Right ventricle myocardium inferior (tissue), 1 donor: ENCODE measurements at places on chromosomes 16 and 17. TPM values are rescaled to one million over a fixed set of nuclear protein-coding genes. Genes with fewer than 3 reads are reported as not detected.

Gene PLEKHH3
- total RNA-seq, result 26.1 TPM

Gene SIAH1
- total RNA-seq, result 16.1 TPM

Gene LPCAT2
- 8.6 TPM for total RNA-seq

Gene C17orf50
- total RNA-seq, result not detected

Gene CFAP52
- total RNA-seq, result not detected

Gene QPRT
- total RNA-seq, result 29.2 TPM

Gene KRTAP2-1
- not detected for total RNA-seq

DNA sequence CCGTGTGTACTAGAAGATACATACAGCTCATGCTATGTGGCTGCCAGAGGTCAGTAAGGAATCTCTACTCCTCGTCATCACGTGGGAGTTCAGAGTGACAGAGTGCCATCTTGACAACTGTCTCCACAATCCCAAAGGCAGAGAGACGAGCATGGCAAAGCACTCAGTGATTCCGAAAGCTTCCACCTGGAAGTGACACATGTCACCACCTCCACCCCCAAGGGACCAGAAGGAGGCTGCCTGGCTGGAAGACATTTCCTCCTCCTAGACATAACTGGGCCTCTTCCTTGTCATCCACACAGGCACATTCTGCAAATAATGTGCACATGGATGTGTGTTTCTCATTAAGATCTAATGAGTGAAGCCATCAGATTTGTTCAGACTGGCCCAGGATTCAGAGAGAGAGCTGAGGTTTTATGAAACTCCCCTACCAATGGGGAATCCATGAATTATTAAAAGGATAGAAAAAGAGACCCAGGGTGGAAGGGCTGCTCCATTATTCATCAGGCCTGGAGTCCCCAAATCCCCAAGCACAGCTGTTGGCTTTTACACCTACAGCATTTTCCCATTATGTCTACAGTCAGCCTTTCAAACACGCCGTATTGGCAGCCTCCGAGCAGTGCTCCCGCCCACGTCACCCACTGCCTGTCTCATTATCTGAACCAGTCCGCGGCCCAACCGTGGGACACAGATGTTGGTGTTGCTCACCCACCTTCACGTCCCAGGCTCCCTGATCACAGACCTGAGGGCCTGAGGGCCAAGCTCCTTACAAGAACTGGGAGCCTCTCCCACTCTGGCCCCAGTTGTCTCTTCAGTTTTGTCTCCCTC lies 3.3 kb upstream of the CACNG5 start:
- DNase-seq, result no peak

- DNase-seq, result no peak
Observed at GRCh38 chr16:63216696-63217423, 1180.6 kb upstream of the CDH8 start.

GRCh38 chr16:70661918-70662641 lies 15.7 kb downstream of the IL34 start:
- no peak for DNase-seq

DNA sequence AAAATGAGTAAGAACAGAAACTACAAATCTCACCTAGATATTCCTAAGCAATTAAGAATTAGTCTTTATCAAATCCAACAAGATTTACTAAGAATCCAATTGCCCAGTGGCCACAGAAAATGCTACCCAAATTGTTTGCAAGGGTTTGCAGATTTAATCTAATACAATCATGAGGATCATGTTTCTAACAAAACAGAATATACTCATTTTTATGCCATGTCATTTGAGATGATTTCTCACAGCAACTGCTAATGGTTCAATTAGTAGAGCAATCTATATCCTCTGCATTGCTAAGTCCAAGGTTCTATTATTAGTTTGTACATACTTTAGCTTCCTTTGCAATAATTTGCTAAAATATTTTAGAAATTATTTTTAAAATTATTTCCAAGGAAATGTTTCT lies 41.2 kb downstream of the HELZ start:
- DNase-seq, result no peak

DNA sequence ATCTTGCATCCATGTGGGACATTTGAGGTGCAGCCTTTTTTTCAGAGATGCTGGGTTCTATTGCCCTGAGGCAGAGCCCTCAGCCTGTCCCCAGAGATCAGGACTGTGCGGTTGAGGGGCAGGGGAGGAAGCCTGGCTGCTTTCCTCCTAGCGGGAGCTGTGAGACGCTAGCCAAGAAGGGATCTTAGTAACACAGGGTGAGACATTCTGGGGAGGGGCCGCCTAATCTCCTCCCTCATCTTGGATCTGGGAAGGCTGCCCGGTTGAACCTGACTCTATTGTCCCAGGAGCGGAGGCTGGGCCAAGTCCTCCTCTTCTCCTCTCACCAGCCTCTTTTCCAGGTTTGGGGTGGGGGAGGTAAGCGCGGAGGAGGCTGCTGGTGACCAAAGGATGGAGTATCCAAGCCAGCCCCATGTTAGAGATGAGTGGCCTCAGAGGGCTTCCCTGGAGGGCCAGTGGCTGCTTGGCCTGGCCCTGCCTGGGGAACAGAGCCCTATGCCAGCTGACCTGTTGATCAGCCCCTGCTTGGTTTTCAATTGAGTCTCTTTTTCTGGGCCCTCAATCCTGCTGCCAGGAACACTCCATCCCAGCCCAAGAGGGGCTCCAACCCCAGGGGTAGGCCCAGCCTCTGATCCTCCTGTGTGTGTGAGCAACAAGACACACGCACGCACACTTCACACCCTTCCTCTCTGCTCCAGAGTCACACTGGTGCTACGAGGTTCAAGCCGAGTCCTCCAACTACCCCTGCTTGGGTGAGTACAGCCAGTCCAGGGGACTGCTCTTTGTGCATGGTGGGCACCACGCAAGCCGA lies 5.0 kb downstream of the CA4 start:
- no peak for DNase-seq

GRCh38 chr17:73098919-73099318 lies 6.4 kb upstream of the SLC39A11 start:
- DNase-seq, result no peak

DNA sequence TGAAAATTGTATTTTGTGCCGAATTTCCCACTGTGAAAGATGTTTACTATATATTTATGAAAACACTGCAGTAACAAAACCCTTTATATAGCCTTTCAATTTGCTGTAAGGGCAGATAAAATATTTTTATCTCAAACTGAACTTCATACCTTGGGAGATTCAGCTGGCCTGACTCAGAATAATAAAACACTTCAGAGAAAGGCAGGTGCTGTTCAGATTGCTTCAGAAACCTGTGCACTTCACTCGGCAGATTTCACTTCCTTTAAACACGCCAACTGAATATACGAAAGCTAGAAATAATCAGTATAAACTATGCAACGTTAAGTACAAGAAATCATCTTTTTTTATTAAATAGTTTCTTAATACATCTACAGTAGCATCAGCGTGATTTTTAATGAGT lies 839.1 kb upstream of the RBFOX1 start:
- no peak for DNase-seq

- DNase-seq, result no peak
Observed at GRCh38 chr16:19463468-19464315, 46.0 kb downstream of the TMC5 start.

DNA sequence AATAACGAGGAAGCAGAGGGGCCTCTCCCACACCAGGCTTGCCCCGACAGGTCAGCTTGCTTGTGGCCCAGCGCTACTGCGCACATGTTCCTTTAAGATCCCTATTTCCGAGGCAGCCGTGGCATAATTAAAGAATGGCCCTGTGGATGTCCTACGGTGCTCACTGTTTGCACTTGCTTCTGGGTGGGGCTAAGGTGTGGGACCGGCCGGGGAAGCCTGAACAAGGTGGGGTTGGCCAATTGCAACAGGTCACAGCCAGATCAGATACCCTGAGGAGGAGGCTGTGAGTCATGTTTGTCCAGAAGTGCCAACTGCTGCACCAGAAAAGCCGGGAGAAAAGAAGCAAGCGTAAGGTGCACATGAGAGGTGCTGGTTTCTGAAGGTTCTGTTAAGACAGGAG lies 158.5 kb upstream of the CACNG5 start:
- no peak for DNase-seq

- DNase-seq, result no peak
Observed at GRCh38 chr17:68658999-68659780, 58.0 kb upstream of the FAM20A start.

GRCh38 chr16:87303431-87303930 lies 13.7 kb downstream of the C16orf95 start:
- DNase-seq, result no peak

DNA sequence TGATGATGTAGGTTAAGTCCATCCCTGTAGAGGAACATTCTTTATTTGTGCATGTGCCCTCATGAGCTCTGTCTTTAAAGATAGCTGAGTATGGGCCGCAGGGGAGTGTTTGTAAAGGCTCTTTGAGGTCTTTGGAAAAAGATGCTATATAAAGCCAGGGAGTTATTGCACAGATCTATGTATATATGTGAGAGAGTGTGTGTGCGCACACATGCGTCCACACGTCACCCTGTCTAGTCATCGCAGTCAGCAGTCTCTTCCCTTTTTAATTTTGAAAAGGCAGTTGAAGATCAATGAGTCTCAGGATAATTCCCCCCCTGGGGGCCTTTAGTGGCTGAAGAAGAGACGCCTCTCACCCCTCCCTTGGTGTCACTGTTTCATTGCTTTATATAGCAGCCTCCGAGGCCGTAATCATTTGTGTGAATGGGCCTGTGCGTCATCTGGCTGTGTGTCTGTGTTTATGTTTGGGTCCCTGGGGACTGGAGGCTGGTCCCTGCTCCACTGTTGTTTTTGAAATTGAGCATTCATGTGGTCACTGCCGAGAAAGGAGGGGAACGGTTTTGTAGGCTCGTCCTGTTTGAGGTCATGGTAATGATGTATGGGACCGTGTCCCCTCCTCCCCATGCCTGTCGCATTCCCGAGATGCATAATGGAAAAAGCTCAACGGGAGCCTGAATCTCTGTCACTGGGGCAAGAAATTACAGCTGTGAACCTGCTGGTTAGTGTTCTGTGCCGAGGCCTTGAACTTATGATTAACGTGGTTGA lies 143.9 kb downstream of the SNX29 start:
- DNase-seq, result no peak

DNA sequence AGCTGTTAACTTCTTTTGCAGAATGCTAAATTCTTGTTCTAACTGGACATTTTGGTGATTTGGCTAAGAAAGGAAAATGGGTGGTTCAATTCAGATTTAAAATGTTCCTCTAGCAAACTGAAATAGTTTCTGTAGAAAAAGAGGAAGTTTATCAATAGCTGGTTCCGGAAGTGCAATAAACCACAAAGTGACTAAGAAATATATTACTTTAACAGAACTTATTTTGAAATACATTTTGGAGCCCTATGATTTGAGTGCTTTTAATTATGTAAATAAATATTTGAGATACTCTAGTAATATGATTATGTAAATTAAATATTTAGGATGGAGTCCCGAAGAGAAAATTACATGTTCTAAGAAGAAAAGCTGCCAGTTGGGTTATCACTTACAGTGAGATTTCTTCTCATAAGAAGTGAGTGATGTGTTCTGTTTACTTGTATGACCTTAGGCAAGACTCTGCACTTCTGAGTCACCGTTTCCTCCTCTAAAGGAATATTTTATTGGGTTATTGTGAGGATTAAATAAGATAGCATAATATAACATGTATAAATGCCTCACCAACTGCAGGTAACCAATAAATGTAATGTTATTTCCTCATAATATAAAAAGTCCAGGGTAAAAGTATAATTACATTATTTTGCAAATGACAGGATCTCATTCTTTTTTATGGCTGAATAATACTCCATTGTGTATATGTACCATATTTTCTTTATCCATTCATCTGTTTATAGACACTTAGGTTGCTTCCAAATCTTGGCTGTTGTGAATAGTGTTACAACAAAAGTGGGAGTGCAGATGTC lies at the start of gene EVI2B:
Gene EVI2B (minus strand): TSS at position 73 of the 800 bp plus-strand sequence. CDS start 8,445 bp downstream, outside the sequence.
- DNase-seq, result no peak

DNA sequence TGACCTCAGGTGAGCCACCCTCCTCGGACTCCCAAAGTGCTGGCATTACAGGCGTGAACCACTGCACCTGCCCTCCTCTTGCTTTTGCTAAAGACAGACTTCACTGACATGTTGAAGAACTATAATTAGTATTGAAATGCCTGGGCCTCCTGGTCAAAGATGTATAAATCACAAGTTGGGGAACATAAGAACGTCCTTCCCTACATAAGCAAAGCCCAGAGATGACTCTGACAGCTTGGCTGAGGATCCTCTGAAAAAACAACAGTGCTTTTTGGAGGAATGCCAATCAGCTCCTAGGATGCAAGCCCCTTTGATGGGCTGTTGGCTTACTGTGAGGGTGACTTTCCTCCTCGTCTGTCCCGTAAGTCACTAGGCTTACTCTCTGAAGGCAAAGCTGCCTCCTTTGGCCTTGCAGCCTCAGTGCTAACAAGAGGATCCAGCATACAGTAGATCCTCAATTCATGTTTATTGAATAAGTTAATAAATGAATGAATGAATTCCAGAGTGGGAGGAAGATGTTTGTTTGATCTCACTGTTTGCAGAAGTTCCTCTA lies 6.3 kb downstream of the APOH start:
- no peak for DNase-seq

DNA sequence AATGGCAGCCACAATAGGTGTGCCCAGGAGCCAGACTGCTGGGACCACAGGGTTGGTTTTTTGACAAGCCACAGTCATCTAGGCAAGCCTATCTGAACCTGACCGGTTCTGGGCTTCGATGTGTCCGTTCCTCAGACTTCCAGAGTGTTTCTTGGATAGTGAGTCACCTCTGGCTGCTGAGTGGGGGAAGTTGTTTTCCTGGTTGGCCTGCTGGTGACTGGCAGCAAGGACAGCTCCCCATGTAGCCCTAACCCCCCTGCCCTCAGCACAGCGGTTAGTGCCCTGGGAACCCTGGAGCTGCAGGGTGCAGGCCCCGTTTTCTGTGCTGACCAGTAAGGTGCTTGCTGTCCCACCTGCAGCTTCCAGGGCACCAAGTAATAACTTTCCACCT lies 65.5 kb downstream of the PLD6 start:
- peak; percentile 14 for DNase-seq

DNA sequence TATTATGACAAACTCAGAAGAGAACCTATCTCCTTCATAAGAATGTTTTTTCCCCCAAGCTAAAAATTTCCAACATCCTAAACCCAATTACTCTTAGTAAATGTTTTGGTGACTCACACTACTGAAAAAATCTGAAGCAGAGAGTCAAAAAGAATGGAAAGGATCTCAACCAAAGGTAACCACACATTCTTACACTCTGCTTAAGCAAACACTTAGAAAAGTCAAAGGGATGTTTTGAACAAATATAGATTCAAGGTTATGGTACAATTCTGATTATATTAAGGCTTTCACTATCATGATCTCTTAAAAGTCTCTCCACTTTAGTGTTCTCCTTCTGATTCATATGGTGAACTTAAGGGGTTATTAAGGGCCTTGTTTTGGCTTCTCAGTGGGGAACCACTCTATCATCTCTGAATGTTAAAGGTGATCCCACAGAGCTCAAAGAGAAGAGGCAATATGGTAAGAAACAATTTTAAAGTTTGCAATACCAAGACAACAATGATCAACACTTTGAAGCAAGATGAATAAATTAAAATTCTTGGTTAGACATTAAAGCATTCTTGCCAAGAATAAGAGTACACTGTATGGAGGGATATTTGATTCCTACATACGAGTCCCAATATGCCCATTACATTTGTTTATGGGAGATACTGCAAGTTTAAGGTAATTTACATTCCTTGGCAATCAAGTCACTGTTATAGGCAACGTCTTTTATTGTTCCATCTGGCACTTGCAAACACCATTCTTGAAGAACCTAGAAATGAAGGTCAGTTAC lies 69.2 kb downstream of the CDC27 start:
- no peak for DNase-seq
